Stimulated activated CD8-positive, alpha-beta memory T cell treated with anti-CD3 and anti-CD28 coated beads, Interleukin-7, amount 100 ng/mL, for 48 hours (primary cell): ENCODE measurements at places on chromosomes 7 and 10.

GRCh38 chr7:104126411-104126841, 81.4 kb downstream of the ORC5 start:
- no peak for DNase-seq

GRCh38 chr10:71984809-71985388, 20.7 kb downstream of the CHST3 start:
- DNase-seq, result no peak

DNA sequence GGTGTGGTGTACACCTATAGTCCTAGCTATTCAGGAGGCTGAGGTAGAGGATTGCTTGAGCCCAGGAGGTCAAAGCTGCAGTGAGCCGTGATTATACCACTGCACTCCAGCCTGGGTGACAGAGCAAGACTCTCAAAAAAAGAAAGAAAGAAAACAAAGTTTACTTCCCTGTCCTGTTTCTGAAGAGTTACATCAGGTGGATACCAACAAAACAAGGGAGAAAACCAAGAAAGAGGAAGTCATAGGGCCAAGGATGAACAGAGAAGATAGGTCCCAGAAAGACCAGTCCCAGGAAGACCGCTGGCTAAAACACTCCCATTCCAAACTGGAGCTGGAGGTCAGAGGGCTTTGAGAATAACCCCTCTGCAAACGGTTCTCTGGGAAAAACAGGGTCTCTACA, 13.5 kb downstream of the MACROH2A2 start:
- no peak for DNase-seq

GRCh38 chr7:149855361-149856305, 17.5 kb downstream of the ZNF862 start:
- DNase-seq, result no peak

DNA sequence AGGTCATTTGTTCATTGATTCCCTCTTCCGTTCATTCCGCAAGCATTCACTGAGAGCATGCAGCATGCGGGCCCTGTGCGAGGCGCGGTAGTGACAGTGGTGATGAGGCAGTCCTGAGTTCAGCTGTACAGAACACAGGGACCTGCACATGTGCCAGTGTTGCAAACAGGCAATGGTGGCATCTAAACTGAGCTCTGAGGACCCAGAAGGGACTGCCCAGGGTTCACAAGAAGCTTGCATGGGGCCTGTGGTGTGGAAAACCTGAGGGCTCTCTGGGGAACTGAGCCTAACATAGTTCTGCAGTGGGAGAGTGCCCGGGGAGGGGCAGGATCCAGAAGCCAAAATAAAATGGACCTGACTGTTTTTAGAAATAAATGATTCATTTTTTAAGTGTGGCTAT, 13.2 kb downstream of the ZNF488 start:
- DNase-seq, result no peak

DNA sequence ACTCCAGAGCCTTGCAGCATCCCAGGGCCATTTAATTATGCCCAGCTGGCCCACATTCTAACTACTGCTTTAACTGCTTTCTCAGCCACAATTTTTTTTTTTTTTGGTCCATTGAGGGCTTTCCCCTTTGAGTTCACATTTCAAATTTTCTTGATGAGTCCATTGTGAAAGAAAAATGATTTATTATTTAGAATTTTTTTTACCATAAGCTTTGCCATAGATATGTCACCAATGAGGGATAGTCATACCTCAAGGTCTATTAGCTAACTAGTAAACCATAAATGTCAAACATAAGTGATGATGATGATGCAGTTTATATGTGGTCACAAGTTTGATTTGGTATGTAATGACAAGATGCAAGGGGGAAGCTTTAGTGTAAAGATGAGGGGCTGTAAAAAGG, 282.9 kb downstream of the BICC1 start:
- no peak for DNase-seq

DNA sequence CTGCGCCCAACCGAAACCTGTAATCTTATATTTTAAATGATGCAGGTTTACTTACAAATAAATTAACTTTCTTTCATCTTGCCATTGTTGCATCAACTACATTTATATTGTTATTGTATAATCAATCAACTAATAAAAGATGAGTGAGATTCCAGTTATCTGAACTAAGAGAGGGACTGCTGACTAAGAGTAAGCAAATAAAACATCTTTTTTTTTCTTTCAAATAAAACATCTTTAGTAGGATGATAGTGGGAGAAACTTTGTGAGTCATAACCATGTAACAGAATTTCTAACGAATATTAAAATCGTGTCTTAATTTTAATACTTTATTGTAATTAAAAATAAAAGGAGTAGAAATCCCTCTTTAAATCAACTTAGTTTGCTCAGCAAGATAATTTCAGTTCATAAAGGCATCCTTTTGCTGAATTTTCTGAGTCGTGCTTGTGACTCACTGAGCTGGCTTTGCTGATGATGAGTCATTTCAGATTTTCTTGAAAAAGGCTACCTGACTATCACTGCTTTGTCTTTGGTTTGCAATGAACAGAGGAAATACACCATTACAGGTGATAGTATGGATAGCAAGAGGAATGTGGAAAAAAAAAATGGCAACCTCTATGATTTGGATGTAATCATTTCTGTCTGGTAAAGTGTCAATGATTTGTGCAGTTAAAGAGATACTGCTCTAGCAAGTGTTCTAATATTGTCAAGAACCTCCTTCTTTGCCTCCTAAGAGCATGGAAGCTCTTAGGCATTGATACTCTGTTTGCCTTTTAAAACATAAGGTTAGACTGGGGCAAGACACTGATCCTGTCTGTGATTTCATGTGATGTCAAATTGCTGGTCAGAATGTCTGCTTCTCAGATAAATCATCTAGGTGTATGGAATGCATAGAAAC, 119.5 kb downstream of the GPR158 start:
- DNase-seq, result no peak

DNA sequence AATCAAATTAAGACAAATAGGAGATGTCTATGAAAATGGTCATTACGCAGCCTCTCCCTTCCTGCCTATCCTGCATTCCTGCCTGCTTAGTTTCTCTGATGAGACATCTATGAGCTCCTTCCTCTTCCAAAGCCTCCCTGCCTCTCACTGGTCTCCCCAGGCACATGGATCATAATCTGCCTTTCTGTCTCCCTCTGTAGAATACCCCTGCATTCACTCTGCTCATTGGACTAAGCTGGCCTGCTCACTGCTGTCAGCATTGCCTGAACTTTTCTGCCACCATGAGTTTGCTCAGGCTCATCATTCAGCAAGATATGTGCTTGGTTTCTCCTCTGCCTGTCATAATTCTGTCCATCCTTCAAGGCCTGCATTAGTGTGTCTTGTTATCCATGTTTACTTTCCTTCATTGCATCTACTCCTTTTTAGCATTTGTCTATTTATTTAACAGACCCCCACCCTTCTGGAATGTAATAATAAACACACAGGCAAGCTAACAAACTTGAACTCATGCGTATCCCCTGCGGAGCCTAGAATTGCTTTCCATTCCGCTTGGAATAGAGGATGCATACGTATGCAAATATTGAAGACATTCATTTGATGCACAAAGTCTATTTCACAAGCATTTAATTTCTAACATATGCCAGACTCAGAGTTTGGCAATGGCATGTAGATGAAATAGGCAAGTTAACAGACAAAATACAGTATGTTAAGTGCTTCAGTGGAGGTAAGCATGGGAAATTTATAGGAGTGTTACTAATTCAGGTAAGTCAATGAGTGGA, 88.3 kb downstream of the PTPRZ1 start:
- DNase-seq, result no peak

DNA sequence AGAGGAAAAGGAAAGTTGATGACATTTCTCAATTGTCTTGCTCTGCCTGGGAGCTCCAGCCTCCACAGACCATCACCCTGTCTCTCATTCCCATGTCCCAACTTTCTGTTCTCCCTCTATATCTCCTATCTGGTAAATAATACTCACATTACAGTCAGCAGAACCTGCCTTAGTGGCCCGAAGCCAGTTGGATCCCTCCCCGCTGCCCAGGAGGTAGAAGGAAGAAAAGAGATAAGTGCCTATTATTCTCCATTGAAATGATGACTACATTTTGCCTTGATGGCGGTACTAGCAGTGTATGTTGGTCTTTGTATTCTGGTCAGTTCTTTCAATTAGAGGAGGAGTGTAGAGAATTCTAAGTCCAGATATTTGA, 91.9 kb downstream of the CSTF2T start:
- DNase-seq, result no peak

GRCh38 chr10:59997827-59998525, 91.6 kb upstream of the CCDC6 start:
- no peak for DNase-seq

DNA sequence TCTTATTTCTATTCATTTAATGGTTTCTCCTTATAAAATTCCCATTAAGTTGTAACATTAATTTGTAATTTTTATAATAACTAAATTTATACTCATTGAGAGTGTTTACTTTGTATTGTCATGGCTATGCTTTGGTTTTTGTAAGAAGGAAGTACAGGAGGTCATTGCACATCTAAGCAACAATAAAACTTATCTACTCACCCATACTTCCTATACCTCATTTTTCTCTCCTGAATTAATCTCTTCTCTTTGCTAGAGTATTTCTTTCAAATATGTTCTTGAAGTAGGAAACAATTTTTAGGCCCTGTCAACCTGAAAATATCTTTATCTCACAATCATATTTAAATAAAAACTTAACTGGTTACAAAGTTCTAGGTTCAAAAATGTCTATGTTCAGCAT, 95.4 kb upstream of the WDR11 start:
- no peak for DNase-seq

DNA sequence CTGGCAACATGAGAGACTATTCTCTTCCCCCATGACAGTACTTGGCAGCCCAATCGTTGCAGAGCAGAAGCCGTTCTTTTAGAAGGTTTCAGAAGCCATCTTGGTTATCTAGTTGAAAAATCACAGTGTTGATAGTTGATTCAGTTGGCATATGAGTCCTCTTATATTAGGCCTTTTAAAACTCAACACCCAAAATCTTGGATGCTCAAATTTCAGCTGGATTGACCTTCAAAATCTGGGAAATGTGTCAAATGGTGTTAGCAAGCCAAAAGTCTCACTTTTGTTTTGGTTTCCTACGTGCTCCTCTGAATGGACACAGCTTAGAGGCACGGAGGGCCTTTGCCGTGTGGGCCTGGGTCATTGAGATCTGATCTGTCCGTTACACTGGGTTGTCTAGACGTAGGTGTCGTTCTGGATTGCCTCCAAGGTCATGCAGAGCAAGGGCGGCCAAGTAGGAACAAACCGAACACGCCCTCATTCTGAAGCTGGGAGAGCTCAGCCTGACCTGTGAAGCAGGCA, 59.3 kb upstream of the BMPER start:
- DNase-seq, result no peak

GRCh38 chr7:115476671-115477181, 553.8 kb downstream of the TFEC start:
- no peak for DNase-seq

DNA sequence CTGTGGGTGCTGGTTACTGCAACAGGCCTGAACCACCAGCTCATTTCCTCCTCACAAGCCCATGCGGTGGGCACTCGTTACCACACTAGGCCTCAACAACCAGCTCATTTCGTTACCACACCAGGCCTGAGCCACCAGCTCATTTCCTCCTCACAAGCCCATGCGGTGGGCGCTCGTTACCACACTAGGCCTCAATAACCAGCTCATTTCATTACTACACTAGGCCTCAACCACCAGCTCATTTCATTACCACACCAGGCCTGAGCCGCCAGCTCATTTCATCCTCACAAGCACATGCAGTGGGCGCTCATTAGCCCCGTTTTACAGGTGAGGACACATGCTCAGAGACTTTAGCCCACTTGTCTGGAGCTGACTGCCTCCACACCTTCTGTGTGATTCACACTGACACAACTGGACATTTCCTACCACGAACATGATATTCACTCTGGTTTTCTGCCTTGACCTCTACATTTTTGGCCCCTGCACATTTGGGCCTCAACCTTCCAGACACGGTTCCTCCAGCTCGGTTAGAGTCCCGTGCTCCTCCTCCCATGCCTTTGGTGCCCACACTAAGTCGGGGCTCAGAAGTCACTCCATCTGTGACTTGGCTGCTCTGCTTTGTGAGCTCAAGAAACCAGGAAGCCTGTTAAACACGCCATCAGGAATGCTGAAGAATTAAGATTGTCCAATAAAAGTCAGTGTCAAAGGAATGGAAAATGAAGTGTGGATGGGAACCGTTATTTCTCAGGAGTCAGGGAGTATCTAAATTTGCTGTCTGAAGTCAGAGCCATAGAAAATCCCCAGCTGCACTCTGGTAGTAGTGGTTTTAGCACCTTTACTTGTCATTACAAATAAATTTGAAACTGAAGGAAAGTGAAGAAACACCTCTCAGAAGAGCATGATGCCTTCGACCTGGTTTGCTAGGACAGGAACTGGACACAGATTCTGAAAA, 55.8 kb upstream of the LANCL2 start:
- DNase-seq, result peak; percentile 88

DNA sequence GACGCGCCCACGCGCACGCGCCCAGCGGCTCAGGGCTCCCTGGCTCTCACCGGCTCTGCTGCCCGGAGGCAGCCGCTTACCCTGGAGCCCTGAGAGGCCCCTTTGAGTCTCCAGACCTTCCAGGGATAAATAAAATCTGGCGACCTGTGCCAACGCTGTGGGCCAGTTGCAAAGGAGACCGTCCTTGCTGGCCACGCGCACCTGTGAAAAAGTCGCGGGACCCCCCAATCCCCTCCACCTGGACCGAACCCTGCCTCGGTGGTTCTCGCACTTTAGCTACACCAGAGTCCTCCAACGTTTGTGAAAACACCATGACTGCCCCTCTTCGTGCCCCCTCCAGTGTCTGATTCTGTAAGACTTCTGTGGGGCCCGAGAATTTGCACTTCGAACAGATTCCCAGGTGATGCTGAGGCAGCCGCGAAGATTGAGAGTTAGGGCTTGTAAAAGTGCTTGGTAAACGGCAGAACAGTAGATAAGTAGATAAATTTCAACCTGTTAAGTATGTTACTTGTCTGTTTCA, 102.4 kb upstream of the SVIL start:
- DNase-seq, result no peak

DNA sequence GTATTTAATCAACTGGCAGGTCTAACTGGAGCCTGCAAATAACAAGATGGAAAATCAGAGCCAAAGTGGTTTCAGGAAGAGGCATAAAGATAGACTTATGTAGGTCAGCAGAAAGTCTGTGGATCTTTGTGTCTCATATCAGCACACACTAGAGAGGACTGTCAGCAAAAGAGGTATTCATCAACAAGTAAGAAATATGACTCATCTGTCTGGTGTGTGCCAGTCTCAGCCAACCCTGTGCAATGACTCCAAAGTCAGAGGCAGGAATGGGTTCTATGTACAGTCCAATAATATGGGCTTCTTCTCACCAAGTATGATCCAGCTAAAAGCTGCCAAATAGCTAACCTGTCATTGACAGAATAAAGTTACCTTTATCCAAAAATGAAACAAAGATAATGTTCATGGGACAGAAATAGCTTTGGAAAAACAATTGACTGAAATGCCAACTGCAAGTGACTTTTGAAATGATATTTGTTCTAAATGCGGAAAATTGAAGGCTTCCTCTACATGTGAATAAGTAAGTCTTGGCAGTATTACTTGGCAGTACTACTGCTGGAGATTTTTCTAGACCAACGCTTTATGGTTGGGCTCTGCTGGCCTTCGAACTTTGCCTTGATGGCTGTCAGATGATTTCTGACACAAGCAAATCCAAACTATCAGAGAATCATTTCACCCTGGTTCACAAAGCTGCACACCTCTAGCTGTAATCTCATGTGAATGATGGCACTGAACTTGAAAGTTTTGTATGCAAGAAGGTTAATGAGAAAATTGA, 272.3 kb upstream of the SEMA3C start:
- no peak for DNase-seq

- DNase-seq, result no peak
These were observed 766 bp upstream of the ZMYND11 start for GRCh38 chr10:134247-135131.

- no peak for DNase-seq
These were observed 154.8 kb upstream of the COBL start for GRCh38 chr7:51471210-51471980.
